ENCODE measurements at places on chromosomes 2 and 18. TPM values are rescaled to one million over a fixed set of nuclear protein-coding genes. Genes with fewer than 3 reads are reported as not detected.
A peak's percentile ranks its signal among the peaks of the same experiment; 100 is the strongest.

Gene HOXD4
- total RNA-seq = 0.09 TPM

Gene EPG5
- total RNA-seq = 14.9 TPM

DNA sequence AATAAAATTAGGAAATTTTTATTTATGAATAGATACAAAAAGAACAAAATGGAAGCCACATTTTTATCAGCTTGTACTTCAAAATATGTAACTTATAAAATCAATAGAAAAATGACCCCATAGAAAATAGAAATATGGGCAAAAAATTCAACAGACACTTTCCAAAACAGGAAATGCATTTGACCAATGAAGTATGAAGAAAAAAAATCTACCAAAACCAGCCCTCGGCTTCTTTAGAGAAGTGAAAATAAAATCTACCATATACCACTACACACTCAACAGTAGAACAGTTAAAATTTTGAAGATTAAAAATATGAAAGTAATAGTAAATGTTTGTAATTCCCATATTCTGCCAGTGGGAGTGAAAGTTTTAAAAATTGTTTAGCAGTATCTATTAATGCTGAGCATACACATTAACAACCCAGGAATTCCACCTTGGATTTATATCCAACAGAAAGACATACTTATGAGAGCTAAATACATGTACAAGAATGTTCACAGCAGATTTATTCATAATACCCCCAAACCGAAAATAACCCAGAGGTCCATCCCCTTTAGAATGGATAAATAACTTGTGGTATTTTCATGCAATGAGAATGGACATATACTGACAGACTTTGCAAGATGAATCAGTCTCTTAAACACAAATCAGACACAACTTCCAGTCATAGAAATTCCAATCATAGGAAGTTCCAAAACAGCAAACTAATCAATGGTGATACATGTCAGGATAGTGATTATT lies 318.0 kb downstream of the FIGN start:
- no peaks in the 10 kb centered on the region for H3K27me3 ChIP-seq
- H3K4me1 ChIP-seq = no peaks in the 10 kb centered on the region
- DNase-seq = no peak
- H3K36me3 ChIP-seq = no peaks in the 10 kb centered on the region

DNA sequence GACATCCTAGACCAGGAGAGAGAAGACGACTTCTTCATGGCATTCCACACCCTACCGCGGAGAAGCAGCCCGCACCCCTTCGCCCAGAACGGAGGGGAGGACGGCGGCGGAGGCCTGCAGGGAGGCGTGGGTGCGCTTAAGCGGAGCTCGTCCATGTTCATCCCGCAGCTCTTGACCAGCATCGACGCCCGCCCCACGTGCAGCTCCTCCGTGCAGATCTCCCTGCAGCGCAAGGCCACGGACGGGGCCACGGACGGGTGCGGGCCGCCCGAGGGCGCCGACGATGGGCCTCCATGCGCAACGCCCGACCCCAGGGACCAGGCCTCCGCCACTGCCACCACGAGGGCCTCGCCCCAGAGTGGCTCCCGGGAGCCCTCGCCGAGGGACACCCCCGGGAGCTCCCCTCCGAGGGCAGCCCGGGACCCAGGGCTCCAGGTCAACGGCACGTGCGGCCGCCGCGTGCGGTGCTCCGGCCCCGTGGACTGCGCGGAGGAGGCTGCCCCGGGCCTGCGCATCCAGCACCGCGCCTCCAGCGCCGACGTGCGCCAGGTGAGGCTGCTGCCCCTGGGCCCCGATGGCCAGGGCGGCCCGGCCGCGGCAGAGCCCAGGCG lies 211.8 kb downstream of the NEDD4L start:
- no peaks in the 10 kb centered on the region for H3K36me3 ChIP-seq
- no peak overlapping the region for H3K4me3 ChIP-seq
- H3K4me1 ChIP-seq = no peaks in the 10 kb centered on the region
- no peak overlapping the region for H3K27ac ChIP-seq

DNA sequence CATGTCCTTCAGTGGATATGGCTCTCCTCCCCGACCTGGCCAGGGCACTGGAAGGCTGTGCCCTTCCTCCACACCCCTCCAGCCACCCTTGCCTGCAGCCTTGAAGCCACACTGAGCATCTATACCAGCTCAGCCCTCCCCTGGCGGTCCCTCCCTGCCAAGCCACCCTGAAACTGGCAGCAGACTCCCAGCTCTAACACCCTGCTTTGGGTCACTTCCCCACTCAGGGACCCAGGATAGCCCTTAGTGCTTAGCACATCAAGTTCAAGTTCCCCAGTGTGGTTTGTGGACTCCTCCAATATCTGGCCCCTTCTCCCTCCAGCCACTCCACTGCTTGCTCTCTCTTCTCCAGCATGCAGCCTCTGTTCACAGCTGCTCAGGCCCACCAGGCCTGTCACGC lies 89.4 kb downstream of the TNS1 start:
- no peak overlapping the region for H3K4me3 ChIP-seq
- DNase-seq = no peak
- peaks cover 4% of the 10 kb centered on the region for H3K27me3 ChIP-seq
- H3K36me3 ChIP-seq = no peaks in the 10 kb centered on the region

- no peak overlapping the region for H3K27ac ChIP-seq
- no peaks in the 10 kb centered on the region for H3K36me3 ChIP-seq
- DNase-seq = no peak
- no peaks in the 10 kb centered on the region for H3K27me3 ChIP-seq
- no peak overlapping the region for H3K4me3 ChIP-seq
Measured at GRCh38 chr18:28793901-28794300, 617.0 kb upstream of the CDH2 start.

- no peak for DNase-seq
- H3K4me3 ChIP-seq = no peak overlapping the region
- no peak overlapping the region for H3K27ac ChIP-seq
- no peaks in the 10 kb centered on the region for H3K4me1 ChIP-seq
- H3K27me3 ChIP-seq = no peaks in the 10 kb centered on the region
- no peaks in the 10 kb centered on the region for H3K36me3 ChIP-seq
Measured at GRCh38 chr2:173749315-173749714, 215.9 kb downstream of the SP3 start.

- DNase-seq = no peak
- H3K4me3 ChIP-seq = no peak overlapping the region
- peaks cover 49% of the 10 kb centered on the region for H3K4me1 ChIP-seq
- H3K27ac ChIP-seq = no peak overlapping the region
- no peaks in the 10 kb centered on the region for H3K27me3 ChIP-seq
Measured at GRCh38 chr18:23868136-23868785, 146.3 kb upstream of the TTC39C start.

DNA sequence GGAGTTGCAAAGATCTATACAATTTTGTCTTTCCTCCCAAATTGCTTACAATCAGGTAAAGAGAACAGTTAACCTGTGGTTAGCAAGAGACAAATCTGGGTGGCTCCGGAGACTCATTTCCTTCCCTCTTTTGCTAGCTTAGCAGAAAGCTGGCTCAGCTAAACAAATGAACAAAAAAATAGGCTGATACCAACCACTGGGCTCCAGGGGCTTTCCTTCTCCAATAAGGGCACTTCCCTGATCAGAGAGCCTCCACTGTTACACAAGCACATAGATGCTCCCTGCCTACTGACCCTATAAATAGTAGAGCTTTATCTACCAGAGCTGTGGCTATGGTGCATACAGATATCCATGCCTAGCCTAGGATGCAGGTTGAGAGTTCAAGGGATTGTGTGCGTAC lies 90.1 kb upstream of the ARL5A start:
- DNase-seq = no peak
- no peak overlapping the region for H3K4me3 ChIP-seq
- no peaks in the 10 kb centered on the region for H3K27me3 ChIP-seq
- H3K27ac ChIP-seq = no peak overlapping the region
- H3K4me1 ChIP-seq = peaks cover 2% of the 10 kb centered on the region

- peaks cover 6% of the 10 kb centered on the region for H3K27me3 ChIP-seq
- H3K4me3 ChIP-seq = no peak overlapping the region
- H3K27ac ChIP-seq = no peak overlapping the region
Measured at GRCh38 chr2:98818164-98818563, 87.2 kb upstream of the MGAT4A start.

DNA sequence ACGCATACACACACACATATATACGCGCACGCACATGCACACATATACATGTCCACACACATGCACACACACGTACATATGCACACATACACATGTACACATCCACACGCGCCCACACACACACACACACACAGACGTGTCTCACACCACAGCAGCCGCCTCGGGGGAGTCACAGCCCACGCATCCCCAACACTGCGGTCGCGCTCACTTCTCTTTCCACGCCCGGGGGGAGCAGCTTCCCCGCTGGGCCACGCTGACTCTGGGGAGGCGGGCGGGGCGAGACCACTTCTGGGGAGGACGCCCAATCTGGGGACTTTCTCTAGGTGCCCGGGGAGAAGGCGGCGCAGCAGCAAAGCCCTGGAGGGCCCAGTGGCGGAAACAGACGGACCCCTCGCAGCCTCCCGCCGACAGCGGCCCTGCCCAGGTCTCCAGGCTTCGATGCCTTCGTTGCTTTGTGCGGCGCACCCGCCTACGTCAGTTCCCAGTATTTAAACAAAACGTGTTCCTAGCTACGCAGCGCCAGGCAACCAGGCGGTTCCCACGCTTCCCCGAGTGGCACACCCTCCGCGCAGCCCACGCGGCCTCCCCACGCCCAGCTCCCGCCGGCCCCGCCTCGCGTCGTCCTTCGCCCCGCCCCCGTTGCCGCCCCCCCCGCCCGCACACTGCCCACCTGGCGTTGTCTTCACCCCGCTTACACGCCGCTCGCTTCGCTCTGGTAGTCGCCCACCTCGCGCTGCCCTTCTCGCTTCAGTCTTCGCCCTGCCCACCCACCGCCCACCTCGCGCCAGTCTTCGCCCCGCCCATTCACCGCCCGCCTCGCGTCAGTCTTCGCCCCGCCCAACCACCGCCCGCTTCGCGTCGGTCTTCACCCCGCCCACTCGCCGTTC lies 810 bp upstream of the RBFA start:
- H3K36me3 ChIP-seq = no peaks in the 10 kb centered on the region
- H3K4me1 ChIP-seq = peaks cover 9% of the 10 kb centered on the region
- H3K27ac ChIP-seq = peak overlapping the region; percentile 94
- DNase-seq = peak; percentile 17
- peak overlapping the region; percentile 69 for H3K4me3 ChIP-seq
- H3K27me3 ChIP-seq = no peaks in the 10 kb centered on the region

DNA sequence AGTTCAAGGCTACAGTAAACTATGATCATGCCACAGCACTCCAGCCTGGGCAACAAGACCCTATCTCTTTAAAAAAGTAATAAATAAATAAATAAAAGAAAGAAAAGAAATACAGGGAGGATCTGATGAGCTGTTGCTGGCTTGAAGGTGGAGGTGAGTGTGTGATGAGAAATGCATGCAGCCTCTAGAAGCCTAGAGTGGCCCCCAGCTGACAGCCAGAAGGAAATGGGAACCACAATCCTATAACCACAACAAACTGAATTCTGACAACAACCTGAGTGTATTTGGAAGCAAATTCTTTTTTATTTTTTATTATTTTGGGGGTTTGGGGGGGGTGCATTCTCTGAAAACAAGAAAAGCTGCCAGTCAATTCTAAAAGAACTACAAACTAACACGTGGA lies 14.6 kb downstream of the NOL10 start:
- H3K27me3 ChIP-seq = no peaks in the 10 kb centered on the region
- no peak overlapping the region for H3K27ac ChIP-seq
- peak; percentile 45 for DNase-seq

DNA sequence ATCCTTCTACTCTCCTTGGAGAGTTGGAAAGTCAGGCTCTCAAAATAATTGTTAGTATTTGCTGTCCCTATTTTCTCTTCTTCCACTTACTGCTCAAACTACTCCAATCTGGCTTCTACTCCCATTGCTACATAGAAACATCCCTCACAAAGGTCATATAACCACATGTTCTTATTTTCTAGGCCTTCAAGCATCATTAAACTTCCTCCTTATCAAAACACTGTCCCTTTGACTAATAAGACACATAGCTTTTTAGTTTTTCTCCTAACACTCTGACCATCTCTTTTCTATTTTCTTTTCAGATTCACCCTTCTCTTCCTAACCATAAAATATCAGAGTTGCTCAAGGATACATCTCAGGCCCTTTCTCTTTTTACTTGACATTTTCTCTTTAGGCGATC lies 148.3 kb downstream of the MBD2 start:
- no peak overlapping the region for H3K4me3 ChIP-seq
- H3K4me1 ChIP-seq = no peaks in the 10 kb centered on the region
- H3K27ac ChIP-seq = no peak overlapping the region
- H3K27me3 ChIP-seq = no peaks in the 10 kb centered on the region
- no peak for DNase-seq

GRCh38 chr2:181130686-181131085 lies 150.3 kb downstream of the UBE2E3 start:
- H3K27ac ChIP-seq = no peak overlapping the region
- no peak overlapping the region for H3K4me3 ChIP-seq
- H3K27me3 ChIP-seq = no peaks in the 10 kb centered on the region
- peaks cover 2% of the 10 kb centered on the region for H3K36me3 ChIP-seq
- DNase-seq = no peak

DNA sequence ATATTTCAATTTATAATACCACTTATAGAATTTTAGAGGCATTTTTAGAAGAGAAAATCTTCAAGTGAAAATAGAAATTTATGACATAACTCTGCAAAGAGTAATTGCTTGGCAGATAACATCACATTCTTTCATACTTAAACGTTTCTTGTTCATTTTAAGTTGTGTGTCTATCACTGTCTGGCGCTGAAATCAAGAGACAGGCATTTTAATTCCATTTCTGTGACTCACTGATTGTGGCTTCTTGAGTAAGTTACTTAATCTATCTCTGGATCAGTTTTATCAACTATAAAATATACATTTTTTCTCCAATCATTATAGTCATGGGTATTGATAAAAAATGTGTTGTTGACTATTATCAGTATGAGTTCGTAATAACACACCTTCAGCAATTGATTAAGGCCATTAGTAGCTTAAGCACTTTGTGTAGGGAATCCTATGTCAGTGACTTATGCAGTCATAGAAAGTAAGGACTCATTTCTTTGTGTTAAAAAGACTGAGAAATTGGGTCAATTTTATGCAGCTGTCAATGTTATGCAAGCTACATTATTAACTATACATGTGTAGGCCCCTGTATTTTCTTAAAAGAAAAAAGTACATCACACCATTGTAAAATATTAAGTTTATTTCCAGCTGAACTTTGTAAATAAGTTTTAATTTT lies 497.3 kb downstream of the CCDC85A start:
- no peaks in the 10 kb centered on the region for H3K4me1 ChIP-seq
- no peak for DNase-seq
- H3K4me3 ChIP-seq = no peak overlapping the region
- H3K27me3 ChIP-seq = no peaks in the 10 kb centered on the region
- no peak overlapping the region for H3K27ac ChIP-seq
